ENCODE measurements at places on chromosomes 3 and 15.

DNA sequence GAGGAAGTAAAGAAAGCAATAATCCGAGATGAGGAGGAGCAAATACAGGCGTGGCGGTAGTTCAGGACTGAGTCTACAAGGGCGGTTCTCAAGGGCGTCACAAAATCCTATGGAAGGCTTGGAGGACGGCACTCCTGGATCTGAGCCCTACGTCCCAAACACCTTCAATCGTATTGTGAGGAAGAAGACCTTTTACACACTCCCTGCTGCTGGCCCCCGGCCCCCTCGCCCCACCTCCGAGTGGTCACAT is 747 bp downstream of the PLD1 start:
- DNase-seq, result no peak

DNA sequence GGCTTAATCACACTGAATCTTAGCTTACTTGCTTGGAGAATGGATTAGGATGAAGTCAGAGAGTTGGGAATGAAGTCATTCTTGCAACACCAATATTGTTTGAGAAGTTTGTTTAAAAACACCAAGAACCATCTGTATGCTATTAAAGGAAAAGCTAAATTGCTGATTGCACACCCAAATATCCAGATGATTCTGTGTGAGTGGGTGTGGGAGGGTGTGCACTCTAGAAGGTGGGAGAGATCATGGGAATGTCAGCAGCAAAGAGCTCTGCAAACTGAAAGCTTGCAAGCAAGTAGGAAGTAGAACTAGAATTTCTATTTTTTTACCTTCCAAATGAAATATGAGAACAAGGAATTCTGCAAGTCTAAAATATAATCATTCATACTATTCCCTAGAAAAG is 364.9 kb downstream of the NR2F2 start:
- DNase-seq, result no peak

- DNase-seq, result no peak
Observed at GRCh38 chr3:55297706-55298105, 189.4 kb downstream of the WNT5A start.

DNA sequence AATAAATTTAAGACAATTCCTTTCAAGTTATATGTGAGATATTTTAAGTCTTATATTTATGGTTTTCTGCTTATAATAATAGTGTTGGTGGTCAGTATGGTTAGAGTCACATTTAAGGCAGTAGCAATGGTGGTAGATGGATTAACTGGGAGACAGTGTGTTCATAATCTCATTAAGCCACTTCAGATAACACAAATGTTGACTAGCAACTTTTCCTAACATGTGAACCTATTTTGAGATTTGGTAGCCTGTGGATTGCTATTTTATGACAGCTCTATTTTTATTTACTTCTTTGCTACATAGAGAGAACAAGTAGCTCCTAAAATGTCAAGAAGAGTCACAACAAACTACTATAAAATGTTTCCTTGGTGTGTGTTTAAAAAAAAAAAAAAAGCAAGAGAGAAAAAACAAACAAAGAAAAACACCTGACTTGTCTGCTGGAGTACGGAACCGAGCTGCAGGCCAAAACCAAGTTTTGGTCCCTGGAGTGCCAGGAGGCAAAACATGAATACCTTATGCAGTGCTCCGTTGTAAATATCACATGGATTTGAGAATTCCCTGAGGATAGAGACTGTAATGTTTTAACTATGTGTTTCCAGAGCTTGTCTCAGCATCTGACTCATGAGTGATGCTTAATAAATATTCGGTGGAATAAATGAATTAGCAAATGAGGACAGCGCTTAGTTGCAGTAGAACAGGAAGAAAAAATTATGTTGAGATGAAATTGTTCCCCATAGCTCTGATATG is 457.1 kb upstream of the ROBO2 start:
- DNase-seq, result no peak

DNA sequence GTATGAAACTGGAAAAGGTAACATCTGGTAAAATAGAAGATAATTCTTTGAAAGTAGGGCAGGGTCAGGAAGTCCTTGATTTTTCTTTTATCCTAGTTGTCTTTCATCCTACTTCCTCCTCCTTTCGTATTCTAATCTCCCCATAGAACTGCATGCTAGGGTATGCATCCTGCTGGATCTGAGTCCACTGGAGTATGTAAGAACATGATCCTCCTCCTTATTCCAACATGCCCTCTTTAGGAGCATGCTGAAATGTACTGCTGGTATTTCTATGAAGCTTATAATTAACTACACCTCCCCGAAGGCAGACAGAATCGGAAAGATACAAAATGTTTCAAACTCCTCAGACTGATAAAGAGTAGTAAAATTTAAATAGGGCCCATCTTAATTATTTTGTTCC is 493.8 kb downstream of the AGBL1 start:
- no peak for DNase-seq

DNA sequence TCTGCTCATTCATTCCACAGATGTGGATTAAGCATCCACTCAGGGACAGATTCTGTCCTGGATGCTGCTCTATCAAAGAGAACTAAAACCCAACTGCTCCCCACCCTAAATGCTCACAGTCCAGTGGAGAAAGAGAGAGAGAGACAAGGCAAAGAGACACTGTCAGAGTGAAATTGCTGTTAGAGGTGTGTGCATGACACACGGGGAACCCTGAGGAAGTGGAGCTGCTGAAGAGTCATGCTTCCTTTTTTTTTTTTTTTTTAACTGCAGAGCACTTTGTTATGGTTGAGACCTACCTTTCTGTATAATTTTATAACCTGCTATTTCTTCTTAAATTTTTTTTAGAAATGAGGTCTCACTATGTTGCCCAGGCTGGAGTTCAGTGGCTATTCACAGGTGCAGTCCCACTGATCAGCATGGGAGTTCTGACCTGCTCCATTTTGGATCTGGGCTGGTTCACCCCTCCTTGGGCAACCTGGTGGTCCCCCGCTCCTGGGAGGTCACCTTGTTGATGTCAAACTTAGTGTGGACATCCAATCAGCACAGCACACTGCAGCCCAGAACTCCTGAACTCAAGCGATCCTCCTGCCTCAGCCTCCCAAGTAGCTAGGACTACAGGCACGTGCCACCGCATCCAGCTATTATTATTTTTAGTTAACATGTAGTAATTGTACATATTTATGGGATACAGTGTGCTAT is 18.2 kb upstream of the PSTPIP1 start:
- DNase-seq, result peak; percentile 48

DNA sequence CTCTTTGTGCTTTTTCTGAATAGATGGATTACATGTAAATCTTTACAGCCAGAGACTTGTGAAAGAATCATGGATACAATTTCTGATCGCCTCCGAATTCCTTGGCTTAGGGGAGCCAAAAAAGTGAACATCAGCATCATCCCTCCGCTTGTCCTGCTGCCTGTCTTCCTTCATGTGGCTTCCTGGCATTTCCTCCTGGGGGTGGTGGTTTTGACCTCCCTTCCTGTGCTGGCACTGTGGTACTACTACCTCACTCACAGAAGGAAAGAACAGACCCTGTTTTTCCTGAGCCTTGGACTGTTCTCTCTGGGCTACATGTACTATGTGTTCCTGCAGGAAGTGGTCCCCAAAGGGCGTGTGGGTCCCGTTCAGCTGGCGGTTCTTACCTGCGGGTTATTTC is 5.9 kb downstream of the ZDHHC23 start:
- DNase-seq, result no peak

DNA sequence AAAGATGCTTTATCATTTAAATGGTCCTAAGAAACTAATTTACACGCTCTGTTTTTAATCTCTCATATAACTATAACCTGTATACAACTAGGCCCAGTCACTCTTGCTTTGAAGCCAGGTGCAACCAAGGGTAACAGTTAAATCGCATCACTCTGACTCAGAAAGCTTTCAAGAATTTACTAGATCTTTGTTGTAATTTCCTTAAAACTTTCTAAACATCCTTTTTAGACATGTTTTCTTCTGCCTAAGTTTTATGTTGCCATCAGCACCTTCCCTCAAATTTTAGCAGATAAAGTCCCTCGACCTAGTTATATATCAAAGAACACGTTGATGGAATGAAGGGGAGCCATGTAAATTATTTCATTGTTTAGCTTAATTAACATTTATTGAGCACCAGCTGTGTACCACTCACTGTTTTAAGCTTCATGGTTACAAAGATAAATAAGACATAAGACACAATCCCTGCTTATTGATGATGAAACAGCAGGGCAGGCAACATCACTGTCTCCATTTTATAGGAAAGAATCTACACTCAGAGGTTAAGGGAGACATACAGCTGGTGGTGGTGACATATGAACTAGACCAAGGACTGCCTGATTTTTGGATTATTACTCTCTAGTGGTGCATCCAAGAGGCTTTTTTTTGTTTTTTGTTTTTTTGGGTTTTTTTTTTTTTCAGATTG is 101.0 kb downstream of the CD200R1L start:
- DNase-seq, result no peak

GRCh38 chr15:63041974-63042876 is at the start of gene TPM1:
Gene TPM1 (plus strand): TSS chr15:63042747. CDS start chr15:63042830, 83 bp downstream.
- DNase-seq, result peak; percentile 62

DNA sequence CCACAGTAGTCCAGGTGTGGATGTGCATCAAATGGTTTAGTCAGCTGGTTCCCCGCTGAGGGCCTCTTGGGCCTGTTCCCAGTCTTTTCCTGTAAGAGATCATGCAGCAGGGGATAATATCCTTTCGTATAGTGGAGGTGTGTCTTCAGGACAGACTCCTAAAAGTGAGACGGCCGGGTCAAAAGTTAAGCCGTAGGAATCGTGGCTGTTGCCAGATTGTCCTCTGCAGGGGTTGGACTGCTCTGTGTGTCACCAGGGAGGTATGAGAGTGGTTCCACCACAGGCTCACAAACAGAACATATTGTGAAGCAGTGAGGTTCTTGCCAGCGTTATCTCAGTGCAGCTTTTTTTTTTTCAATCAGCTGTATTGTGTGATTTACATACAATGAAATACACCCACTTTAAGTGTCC is 95.0 kb downstream of the VGLL4 start:
- no peak for DNase-seq

DNA sequence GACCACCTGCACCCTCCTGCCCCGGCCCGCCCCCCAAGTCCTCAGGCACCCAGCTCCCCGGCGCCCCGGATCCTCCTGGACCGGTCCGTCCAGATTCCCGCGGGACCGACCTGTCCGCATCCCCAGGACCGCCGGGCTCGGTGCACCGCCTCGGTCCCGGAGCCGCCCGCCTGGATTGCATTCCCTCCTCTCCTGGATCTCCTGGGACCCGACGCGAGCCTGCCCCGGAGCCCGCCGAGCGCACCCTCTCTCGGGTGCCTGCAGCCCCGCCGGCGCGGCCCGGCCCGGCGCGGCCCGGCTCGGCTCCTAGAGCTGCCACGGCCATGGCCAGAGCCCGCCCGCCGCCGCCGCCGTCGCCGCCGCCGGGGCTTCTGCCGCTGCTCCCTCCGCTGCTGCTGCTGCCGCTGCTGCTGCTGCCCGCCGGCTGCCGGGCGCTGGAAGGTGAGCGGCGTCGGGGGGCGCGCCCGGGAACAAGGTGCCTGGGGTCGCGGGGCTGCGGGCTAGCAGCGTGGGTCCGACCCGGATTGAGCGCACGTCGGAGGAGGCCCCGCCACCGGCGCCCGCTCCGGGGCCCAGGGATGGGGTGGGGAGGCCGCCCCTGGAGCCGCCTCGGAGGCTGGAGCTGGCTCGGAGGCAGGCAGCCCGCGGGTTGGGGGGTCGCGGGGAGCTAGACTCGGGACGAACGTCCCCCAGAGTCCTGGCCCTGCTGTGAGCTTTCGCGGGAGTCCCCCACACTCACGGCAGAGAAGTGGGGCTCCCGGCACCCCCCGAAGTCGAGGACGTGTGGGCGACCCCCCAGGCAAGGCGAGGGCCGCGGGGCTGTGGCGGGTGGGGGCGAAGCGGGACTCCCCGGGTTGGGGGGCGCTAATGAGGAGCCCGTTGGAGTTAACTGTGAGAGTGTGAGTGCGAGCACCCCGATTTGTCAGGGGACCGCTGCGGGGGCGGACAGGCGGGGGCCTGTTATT is 610 bp downstream of the EPHB3 start:
- DNase-seq, result no peak

- DNase-seq, result no peak
Observed at GRCh38 chr3:162507397-162507796, 1010.8 kb downstream of the OTOL1 start.

GRCh38 chr15:80798911-80799310 is 19.7 kb downstream of the CEMIP start:
- no peak for DNase-seq

GRCh38 chr3:178137206-178137605 is 399.0 kb upstream of the KCNMB2 start:
- no peak for DNase-seq

- DNase-seq, result no peak
Observed at GRCh38 chr3:126136428-126137220, 43.8 kb downstream of the ALDH1L1 start.

DNA sequence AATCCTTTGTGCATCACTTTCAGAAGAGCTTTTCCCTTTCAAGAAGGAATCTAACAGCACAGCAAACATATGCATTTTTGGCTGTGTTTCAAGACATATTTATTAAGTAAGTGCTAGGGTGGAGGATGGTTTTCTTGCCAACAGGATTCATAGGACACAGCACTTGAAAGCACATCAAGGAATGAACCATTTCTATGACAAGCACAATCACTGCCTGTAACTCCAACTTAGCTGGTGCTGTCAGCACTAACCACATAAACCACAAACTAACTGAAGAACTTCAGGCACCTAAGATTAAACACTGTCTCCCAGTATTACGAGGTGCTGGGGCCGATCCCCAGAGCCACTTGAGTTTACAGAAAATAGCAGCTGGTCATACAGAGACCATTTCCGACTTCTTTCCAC is 35.4 kb upstream of the SPRED1 start:
- no peak for DNase-seq

DNA sequence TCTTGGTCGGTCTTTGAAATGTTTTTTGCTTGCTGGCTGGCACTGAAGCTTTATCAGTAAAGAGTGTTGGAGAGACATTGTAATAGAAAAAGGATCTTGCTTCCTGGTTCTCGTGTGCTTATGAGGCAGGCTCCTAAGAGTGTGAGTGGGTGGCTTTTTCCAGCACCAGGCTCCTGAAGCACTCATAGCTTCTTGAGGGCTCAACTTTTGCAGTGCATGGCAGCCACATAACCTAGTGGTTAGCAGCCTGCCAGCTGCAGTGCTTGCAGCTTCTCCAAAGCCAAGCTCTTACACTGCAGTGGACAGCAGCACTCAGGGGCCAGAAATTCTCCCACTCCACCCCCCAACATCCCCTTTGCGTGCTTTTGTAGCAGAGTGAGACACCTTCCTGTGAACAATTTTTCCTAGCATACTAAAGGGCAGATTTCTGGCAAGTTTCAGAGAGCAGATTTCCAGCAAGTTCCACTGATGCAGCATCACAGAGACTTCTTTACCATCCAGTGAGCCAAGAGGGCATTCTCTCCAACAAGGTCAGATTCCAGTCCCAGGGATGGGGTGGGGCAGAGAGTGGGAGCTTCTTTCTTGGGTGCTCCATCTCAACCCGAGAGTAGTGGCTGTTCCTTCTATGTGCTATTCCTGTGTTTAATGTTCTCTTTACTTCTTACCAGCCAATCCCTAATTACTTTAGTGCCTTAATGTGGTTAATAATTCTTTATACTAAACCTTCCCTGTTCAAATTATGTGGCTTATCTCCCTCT is 15.8 kb upstream of the ARHGEF26 start:
- DNase-seq, result no peak

DNA sequence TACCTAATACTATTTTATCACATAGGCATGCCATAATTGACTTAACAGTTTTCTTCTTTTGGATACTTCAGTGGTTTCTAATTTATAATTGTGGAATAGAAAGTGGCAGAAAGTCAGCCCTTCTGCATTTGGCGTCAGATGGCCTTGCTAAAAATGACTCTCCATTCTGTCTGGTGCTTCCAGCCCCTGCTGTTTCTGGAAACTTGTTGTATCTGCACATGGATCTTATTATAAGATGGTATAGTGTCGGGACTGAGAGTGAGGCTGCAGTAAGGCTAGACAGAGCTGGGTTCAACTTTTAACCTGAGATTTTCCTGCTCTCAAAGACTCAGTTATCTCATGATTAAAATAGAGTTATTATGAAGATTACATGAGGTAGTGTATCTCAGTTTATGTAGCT is 74.8 kb upstream of the WDR72 start:
- no peak for DNase-seq
